Pulmonary artery endothelial cell (primary cell): ENCODE measurements at places on chromosomes 2 and 18. TPM values are rescaled to one million over a fixed set of nuclear protein-coding genes. Genes with fewer than 3 reads are reported as not detected.

Gene NFE2L2
- 29.7 and 50.7 TPM in 2 replicates for total RNA-seq

Gene DSC3
- total RNA-seq, result 0.04 and 2.0 TPM in 2 replicates

Gene MARCO
- not detected in 2 replicates for total RNA-seq

Gene UBXN4
- total RNA-seq, result 68.8 and 79.5 TPM in 2 replicates

Gene CAPN13
- not detected in 2 replicates for total RNA-seq

Gene ARHGAP15
- total RNA-seq, result not detected in 2 replicates

Gene HOXD13
- not detected in 2 replicates for total RNA-seq
